Stimulated activated CD8-positive, alpha-beta memory T cell treated with anti-CD3 and anti-CD28 coated beads, Interleukin-7, amount 100 ng/mL, for 4 hours (primary cell): ENCODE measurements at places on chromosomes 1 and 21.

GRCh38 chr1:182133181-182133580 is 71.7 kb upstream of the ZNF648 start:
- no peak for DNase-seq

- no peak for DNase-seq
Observed at GRCh38 chr1:111758373-111758772, 2.7 kb downstream of the DDX20 start.

DNA sequence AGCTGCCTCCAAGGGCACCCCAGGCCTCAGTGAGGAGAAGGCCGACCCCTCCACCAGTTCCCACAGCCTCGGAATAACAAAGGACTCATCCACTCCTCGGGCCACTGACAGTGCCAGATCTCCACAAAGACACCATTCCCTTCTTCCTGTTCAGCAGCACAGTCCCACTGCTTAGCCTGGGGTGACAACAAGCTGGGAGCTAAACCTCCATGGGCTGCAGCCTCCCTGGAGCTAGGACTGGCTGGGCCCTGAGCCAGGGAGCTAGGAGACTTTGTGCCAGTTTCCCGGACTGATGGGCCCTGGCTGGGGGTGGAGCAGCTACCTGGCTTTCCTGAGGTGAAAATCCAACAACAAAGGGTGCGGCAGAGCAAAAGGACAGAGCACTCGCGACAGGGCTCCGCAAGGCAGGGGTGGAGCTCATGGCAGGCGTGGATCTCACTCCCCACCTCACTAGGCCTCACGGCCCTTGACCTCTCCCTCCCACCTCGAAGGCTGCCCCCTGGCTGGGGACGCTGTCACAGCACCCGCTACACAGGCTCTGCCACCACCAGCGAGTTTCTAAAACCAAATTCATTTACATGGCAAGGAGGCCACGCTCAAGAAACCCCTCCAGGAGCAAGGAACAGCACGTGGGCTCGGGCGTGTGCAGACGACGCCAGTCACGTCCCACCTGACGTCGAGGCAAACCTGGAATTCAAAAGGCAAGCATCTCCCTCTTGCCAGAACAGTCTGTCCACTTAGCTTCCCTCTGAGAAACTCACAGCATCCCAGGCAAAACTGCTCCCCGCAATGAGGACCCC is 13.8 kb downstream of the SLC35E2B start:
- DNase-seq: peak; percentile 32

- no peak for DNase-seq
Observed at GRCh38 chr1:53592521-53592982, 133.4 kb downstream of the DMRTB1 start.

GRCh38 chr1:92186081-92186480 is 31.6 kb upstream of the C1orf146 start:
- DNase-seq: no peak

GRCh38 chr1:11052839-11053757 is 6.1 kb upstream of the MASP2 start:
- DNase-seq: no peak

DNA sequence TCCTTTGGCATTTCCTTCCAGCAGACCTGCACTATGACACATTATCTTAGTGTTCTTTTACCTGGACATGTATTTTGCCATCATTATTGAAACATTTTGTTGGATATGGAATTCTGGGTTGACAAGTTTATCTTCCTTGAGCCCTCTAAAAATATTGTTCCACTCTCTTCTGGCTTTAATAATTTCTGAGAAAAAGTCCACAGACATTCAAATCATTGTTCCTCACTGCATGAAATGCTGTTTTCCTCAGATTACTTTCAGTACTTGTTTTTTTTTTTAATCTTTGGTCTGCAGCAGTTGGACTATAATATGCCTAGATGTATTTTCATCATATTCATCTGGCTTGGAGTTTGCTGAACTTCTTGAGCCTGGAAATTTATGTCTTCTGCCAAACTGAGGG is 88.7 kb downstream of the HLCS start:
- DNase-seq: no peak

- peak; percentile 46 for DNase-seq
Observed at GRCh38 chr21:46661211-46661625, 25.7 kb downstream of the PRMT2 start.

GRCh38 chr1:27887215-27888021 is 15.1 kb downstream of the THEMIS2 start:
- no peak for DNase-seq

- no peak for DNase-seq
Observed at GRCh38 chr21:40923407-40923806, 76.4 kb upstream of the DSCAM start.

DNA sequence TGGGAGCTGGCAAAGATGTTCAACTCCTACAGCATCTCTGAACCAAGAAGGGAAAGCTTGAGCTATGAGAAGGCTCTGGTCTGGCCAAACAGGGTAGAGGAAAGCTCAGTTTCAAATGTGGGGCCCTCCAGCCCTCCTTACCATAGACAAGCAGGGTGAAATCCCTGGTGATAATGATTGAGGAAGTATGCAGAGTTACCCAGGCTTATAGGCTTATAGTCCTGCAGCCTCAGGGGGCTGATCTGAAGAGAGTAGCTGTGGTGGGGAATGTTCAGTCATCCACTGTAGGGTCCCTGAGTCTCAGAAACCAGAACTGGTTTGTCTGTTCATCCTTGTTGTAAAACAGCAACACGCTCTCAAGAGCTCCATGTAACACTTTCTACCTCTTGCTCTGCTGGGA is 19.8 kb upstream of the LY9 start:
- DNase-seq: no peak

DNA sequence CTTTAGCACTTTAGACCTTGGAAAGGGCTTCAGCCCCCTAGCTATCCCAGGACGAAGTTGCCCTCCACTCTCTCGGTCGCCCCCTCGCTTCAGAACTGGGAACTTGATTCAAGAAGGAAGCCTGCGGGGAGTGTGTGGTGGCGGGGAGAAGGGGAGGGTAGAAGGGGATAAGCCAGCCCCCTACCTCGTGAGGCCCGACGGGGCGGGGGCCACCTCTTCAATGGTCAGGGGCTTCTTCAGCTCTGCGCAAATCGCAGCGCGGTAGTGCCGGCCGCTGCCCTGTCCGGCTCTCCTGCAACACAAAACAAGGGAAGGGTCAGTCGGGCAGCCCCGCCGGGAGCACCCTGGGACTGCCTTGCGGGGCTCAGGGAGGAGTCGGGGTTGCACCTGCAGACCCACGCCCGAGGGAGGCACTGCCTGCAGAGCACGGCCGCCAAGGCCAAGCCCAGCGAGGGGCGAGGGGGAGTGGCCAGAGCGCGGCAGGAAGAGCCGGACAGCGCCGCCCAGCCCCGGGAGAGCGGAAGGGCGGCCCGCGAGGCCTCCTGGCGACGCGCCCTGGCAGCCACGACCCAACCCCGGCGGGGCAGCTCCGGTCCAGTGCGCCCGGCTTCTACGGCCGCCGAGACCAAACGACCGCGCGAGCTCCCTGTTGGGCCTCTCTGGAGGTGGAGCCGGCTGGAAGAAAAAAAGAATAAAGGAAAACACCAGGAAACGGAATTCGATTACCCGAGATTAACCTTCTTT is 56.2 kb upstream of the RASAL2 start:
- no peak for DNase-seq

DNA sequence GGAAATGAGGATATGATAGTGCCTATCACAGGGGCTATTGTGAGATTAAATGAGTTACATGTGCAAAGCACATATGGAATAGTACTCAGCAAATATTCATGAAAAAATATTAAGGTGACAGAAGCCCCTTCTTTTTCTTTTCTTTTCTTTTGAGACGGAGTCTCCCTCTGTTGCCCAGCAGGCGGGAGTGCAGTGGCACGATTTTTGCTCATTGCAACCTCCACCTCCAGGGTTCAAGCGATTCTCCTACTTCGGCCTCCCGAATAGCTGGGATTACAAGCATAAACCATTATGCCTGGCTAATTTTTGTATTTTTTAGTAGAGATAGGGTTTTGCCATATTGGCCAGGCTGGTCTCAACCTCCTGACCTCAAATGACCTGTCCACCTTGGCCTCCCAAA is 139.4 kb downstream of the HIVEP3 start:
- no peak for DNase-seq

GRCh38 chr1:38512024-38512767 is 347.4 kb downstream of the RRAGC start:
- DNase-seq: no peak

- no peak for DNase-seq
Observed at GRCh38 chr1:7069931-7070330, 284.7 kb downstream of the CAMTA1 start.

- no peak for DNase-seq
Observed at GRCh38 chr21:38661197-38661871, 144.4 kb upstream of the ETS2 start.

GRCh38 chr1:92831368-92831761 is 475 bp upstream of the RPL5 start:
- no peak for DNase-seq

GRCh38 chr1:173017792-173018191 is 32.9 kb downstream of the TNFSF18 start:
- no peak for DNase-seq

DNA sequence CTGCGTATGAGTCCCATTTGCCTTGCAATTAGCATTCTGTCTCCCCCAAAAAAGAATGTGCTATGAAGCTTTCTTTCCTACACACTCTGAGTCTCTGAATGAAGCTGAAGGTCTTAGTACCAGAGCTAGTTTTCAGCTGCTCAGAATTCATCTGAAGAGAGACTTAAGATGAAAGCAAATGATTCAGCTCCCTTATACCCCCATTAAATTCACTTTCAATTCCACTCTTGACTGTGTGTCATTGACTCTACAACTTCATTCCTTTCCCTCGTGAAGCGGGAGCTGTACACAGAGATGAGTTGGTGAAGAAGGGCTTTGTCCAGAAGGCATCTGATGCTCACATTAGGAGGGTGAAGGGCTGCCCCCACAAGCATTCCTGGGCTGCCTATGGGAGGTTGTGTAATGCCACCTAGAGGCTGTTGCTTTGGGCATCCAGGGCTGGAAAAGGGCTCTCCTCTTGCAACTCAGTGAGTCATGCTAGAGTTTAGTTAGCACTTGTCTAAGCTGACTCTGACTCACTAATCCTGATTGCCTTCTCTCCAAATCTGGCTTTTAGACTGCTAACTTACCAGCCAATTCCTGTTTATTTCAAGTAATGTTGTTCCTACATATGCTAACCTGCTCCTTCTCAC is 1.8 kb downstream of the SPRR1B start:
- DNase-seq: no peak

- peak; percentile 33 for DNase-seq
Observed at GRCh38 chr1:31745096-31745945, 18.8 kb downstream of the ADGRB2 start.

DNA sequence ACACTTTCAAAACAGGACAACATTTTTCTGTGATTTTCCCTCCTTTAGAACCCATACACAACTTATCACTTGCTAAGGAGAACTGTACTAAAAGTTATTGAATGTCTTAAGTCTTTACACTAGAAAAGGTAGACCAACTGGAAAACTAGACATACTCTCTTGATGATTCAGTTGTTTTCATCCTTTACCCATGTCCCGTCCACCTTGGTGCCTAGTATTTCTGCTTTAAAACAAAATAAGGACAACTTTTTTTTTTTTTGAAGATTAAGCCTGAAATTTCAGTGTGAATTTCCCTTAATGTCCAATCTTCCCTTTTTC is 4.5 kb downstream of the CDKN2C start:
- DNase-seq: no peak

GRCh38 chr1:113255038-113255719 is 135.1 kb upstream of the MAGI3 start:
- DNase-seq: no peak

- DNase-seq: no peak
Observed at GRCh38 chr1:222283147-222283768, 264.6 kb downstream of the HHIPL2 start.

GRCh38 chr1:147654511-147654910 is 15.8 kb downstream of the ACP6 start:
- DNase-seq: no peak

- DNase-seq: peak; percentile 37
Observed at GRCh38 chr1:24963099-24963872, 33.2 kb upstream of the RUNX3 start.

- no peak for DNase-seq
Observed at GRCh38 chr1:198678901-198679329, 40.1 kb downstream of the PTPRC start.

DNA sequence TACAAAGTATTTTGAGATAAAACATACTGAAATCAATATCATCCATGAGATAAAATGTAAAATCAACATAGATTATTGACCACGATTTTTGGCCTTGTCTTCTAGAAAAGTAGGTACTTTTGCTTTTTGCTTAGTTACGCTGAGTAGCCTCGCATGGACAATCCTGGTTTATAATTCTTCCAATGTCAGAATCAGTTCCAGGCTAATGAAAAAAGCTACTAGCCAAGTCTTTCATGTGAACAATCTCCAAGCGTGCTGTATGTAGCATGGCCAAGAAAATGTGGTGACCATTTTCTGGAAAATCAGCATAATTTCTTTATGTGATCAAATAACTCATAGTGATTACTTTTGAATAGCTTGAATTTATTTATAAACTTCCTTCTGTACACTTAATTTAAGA is 145.8 kb downstream of the NTMT2 start:
- no peak for DNase-seq

- DNase-seq: no peak
Observed at GRCh38 chr21:43315244-43316137, 111.4 kb downstream of the SIK1 start.

DNA sequence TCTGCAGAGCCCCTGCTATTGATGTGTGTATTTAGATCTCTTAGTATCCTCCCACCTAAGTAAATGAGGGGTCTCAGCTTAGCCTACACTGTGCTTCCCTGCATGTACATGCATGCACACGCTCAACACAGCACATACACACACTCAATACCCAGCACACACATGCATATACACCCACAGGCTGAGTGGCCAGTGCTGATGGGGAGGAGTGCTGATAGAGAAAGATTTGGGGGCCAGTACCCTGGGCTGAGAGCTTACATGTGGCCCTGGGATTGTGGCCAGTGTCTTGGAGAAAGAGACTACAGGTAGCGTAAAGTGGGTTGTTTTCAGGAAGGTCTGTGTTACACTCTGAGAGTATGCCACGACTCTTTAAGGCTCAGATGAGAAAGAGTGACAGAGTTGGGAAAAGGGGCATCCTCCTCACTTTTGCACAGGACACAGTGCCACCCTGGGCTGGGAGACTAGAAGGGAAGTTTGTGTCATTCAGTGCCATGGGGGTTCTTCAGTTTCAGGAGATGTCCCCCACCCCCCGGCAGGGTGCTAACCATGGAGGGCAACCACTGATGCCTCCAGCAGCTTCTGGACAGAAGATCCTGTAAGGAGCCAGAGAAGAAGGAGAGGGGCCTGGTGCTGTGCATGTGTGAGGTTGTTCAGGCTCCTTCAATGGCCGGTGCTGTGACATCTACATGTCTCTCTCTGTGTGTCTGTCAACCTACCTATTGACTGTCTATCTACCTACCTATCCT is 166.8 kb downstream of the RHOU start:
- DNase-seq: no peak

GRCh38 chr21:36915014-36915695 is 51.3 kb downstream of the HLCS start:
- DNase-seq: no peak
